ENCODE measurements at places on chromosomes 5 and 9.

DNA sequence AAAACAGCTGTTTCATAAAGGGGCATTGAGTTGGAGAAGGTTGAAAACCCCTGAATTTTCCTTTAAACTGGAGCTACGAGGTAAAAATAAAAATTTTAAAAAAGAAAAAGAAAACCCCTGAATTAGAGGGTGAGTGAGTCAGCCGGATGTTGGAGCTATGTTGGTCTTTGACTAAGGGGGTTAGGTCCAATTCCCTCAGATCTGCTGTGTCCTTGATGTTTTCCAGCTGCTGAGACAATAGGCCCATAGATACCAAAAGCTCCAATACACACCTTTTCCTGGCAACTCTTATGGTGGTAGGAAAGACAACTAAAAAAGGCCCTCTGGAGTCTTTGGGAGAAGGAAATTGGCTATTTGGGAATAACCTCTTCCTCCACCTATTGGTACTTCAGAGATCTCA lies 79.4 kb upstream of the SAP30L start:
- no peak for DNase-seq

DNA sequence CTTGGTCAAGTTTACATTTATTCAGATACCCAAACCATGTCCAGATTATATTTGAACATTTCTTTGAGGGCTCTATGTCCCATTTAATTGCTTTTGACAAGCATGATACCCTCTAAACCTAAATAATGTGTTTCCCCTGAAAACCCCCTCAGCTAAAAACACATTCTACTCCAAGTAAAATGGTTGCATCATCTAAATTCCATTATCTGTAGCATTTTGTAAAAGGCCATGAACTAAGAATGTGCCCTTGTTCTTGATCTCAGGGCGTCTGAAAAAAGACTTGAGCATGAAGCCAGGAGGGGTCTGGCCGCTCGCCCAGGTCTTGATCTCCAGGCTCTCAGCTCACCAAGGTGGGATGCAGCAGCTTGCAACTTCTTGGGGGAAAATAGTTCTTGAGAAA lies 53.5 kb upstream of the ERCC6L2 start:
- DNase-seq: no peak

GRCh38 chr9:84241817-84242373 lies 98.7 kb downstream of the SLC28A3 start:
- no peak for DNase-seq

GRCh38 chr9:125942125-125942524 lies 195.0 kb downstream of the PBX3 start:
- DNase-seq: no peak

- peak; percentile 82 for DNase-seq
These were observed 339.7 kb downstream of the RAB3C start for GRCh38 chr5:58922461-58923171.

GRCh38 chr5:126488443-126489065 lies 65.3 kb downstream of the GRAMD2B start:
- DNase-seq: no peak

DNA sequence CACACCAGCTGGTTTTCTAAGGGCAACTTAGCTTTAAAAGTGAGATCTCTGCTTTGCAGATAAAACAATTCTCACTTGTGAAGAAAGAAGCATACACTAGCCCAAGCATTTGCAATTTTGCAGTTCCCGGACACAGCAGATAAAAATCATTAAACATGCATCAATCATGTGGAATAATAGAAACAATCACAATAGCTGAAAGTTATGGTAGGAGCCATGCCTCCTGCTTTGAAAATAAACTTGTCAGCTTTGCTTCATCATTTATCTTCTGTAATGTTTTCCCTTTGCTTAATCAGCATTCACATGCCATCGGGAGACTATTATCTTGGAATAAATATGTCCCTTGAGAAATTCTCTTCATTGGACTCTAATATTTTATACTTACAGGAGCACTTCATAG lies 60.3 kb upstream of the DAB2 start:
- no peak for DNase-seq

DNA sequence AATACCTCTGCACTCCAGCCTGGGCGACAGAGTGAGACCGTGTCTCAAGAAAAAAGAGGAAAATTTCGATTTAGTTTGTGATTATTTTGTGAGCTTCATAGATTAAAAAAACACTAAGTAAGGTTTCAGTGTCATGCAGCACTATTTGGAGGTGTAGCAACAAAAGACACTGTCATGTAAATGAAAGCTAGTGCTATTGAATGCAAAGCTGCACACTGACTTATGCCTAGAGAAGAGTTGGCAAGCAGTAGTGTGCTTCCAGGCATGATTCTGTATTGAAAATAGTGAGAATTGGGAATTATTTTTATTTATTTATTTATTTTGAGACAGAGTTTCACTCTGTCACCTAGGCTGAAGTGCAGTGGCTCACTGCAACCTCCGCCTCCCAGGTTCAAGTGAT lies 34.5 kb downstream of the DDX46 start:
- DNase-seq: no peak

DNA sequence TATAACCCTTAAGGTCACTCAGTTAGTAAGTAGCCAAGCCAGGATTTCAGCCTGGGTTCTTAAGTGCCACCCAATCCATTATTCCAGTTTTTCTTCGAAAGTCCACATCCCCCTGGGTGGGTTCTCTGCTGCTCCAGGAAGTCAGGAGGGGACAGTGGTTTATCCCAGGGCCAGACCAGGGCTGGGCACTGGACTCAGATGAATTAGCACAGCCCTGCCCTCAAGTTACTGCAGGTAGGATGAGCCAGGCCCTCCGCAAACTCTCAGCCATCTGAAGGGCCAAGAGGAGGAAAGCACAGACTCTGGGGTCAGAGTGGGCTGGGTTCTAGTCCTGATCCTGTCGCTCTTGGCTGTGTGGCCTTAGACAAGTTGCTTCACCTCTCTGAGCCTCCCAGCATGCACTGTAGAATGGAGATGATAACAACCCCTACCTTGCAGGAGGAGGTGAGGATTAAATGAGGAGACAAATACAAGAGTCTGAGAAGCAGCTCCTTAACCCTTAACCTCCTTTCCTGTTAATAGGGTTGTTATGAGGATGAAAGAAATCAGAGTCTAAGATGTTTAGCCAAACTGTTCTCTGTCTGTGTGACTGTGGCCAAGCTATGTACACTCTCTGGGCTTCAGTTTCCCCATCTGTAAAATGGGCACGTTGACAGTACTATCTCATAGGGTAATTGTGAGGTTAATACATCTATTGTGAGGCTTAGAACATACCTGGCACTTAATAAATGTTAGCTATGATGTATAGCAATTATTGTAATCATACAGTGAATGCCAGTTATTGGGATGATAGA lies 6.8 kb upstream of the NEURL1B start:
- no peak for DNase-seq

DNA sequence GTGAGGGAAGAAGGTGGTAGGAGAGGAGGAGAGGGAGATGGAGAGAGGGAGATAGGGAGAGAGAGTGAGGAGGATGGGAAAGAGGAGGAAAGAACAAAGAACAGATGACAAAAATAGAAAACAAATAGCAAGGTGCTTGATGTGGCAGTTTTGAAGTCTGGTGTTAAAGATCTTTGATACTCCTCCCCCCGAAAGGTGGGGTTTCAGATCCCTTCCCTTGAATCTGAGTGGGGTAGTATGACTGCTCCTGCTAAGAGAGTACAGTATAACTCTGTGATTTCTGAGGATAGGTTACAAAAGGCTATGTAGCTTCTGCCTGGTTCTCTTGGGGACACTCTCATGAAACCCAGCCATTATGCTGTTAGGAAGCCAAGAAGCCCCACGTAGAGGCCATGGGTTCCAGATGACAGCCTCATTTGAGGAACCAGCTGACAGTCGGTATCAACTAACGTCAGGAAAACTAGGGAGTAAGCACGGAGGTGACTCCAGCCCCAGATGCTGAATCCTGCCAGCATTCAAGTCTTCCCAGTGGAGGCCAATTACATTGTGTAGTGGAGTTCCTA lies 102.1 kb downstream of the FANCC start:
- DNase-seq: no peak

- no peak for DNase-seq
These were observed 29.2 kb downstream of the UGCG start for GRCh38 chr9:111925784-111926183.

DNA sequence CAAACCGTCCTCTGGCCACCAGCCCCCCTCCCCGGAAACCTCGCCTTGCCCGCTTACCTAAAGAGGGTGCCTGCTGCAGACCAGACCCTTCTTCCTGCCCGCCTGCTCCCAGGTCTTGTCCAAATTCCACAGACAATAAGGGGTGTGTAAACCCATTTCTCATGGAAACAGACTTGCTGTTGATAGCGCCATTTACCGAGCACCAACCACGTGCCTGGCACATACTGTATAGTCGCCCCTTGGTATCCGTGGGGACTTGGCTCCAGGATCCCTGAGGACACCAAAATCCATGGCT lies 25.1 kb downstream of the CDHR2 start:
- DNase-seq: no peak

DNA sequence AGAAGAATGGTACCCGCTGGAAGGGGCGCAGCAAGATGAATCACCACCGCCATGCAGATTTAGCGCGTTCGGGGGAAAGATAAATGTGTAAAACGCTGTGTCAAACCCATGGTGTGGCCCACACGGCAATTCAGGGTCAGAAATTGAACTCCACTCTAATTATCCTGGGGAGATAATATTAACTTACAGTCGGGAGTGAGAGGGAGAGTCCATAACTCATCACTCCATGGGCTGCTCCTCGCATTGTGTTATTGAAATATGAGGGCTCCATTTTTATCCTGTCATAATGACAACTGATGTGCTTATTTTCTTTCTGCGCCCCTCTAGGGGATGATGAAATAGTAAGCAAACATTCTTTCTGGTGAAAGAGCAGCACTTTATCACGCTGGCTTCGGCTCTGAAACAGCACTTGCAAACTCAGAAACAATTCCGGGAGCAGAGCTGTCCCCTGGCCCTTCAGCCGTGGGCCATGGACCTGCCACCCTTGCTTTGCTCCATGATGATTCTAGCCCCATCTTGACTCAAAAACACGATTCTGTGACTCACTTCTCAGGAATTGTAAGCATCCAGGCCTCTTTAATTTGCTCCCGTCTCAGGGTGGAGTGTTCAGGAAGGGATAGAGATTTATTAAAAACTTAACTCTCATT lies 431.6 kb downstream of the IRX1 start:
- DNase-seq: no peak

DNA sequence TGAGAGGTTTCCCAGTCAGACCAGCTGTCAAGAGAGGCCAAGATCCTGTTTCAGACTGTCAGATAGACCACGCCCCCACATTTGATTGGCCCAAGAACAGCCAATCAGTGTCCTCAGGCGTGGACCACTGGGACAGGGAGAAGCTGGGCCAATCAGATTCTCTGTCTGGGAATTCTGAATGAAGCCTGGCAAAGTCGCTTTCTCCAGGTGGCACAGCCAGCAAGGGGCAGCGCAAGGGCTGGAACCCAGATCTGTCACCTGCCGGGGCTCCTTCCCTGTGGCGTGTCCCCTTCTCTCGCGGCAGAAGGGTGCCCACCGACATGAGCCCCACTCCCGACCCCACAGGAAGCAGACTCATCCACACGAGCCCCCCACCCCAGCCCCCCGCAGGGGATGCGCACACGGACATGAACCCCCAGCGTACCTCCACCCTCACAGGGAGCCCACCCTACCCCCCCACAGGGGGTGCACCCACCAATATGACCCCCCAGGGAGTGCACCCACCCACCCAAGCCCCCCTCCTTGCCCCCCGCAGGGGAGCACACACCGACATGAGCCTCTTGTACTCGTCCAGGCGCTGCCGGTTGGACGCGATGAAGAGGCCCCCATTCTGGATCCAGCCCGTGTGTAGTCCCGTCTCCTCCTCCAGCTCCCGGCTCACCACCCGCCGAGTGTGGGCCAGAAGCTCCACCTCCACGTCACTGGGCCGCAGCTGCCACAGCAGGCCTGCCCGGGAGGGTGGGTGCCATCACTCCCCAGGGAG lies 6.1 kb downstream of the SARDH start:
- DNase-seq: no peak

- peak; percentile 3 for DNase-seq
These were observed 94.4 kb upstream of the ITGA1 start for GRCh38 chr5:52693280-52693679.

- no peak for DNase-seq
These were observed 34.1 kb upstream of the CPLX2 start for GRCh38 chr5:175837171-175837699.

GRCh38 chr9:135956802-135957174 lies 4.4 kb downstream of the UBAC1 start:
- no peak for DNase-seq

DNA sequence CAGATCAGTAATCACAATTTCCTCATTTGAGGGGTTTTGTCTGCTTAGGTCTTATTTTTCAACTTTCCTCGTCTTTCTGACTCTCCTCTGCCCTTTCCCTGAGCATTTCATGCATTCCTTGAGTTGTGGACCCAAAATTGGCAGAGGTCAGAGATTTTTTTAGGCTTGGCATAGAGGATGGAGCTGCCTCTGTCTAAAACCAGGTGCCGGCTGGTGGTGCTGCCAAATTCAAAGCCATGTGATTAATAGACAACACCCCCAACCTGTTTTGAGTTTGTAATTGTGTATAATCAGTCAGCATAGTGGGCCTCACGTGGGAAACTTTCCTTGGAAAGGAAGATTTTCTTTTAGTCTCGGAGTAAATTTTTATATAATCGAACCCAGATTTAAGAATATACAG lies 39.6 kb downstream of the TJP2 start:
- no peak for DNase-seq

DNA sequence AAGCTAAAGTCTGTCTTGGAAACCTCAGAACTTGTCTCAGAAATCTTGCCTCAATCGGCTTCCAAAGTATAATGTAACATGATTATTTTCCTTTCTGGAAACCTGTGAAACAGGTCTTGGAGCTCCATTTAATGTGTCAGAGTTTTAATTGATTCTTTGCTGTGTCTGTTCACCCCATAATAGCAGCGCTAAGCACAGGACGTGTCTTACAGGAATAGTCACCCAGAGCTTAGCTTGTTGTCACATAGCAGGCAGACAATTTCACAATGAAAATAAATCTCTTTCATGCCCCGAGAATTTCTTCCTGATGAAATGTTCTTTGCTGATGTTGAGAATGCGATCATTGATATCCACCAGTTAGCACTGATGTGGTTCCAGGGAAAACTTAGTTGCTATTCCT lies 40.2 kb upstream of the PTPN3 start:
- DNase-seq: no peak

- no peak for DNase-seq
These were observed 68.8 kb upstream of the LRRC70 start for GRCh38 chr5:62509806-62510205.

DNA sequence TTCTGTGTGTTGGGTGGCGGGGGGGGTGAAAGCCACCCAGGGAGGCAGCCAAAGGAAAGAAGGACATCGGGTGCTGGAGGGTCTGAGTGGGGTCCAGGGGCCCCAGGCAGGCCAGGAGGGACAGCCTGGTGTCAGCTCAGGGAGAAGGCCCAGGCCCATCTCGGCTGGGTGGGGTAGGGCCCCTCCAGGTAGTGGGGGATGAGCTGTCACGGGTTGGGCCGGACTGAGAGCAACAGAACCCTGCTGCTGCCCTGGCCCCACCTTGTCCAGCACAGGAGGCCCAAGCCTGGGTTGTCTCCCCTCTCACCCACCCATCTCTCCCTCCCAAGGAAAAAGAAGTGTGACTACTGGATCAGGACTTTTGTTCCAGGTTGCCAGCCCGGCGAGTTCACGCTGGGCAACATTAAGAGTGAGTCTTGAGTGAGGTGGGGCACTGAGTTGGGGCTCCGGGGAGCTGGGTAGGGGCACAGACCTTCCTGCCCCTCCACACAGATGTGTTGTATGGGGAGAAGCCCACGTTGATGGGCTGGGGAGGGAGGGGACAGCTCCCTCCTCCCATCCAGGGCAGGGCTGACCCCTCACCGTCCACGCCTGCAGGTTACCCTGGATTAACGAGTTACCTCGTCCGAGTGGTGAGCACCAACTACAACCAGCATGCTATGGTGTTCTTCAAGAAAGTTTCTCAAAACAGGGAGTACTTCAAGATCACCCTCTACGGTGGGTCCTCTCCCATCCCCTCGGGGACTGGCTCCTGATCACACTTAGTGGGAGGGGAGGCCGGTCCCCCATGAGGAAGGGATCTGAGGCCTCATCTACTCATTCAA lies 2.3 kb downstream of the LCN2 start:
- no peak for DNase-seq
